Right ventricle myocardium superior (tissue), 1 donor: ENCODE measurements at places on chromosomes 2 and 18. TPM values are rescaled to one million over a fixed set of nuclear protein-coding genes. Genes with fewer than 3 reads are reported as not detected.

DNA sequence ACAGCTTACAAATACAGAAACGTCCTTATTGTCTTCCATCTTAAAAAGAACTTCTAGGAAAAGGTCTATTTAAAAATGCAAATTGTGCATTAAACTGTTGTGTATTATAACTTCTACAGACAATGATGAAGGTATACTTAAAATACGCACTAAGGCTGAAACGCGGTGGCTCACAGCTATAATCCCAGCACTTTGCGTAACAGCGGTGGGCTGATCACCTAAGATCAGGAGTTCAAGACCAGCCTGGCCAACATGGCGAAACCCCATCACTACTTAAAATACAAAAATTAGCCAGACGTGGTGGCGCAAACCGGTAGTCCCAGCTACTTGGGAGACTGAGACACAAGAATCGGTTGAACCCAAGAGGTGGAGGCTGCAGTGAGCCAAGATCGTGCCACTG is 4.9 kb downstream of the CUL3 start:
- DNase-seq = no peak

Gene PAIP2B
- 69.7 TPM for total RNA-seq

DNA sequence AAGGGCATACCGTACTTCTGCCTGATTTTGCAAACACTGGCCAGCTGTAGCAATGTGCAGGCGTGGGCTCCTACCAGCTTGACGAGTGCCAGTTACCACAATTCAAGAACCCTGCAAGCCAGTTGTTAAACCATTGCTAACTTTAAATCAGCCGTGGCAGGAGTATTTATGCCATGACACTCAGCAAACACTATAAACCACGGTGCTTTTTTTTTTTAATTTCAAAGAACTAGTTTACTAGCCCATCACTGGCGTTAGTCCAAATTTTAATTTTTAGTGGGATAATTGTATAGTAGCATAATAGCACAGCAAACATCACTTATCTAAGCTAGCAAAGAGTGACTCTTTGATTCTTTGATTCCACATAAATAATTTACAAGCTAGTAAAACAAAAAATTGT is 111.1 kb downstream of the COL4A4 start:
- no peak for DNase-seq

DNA sequence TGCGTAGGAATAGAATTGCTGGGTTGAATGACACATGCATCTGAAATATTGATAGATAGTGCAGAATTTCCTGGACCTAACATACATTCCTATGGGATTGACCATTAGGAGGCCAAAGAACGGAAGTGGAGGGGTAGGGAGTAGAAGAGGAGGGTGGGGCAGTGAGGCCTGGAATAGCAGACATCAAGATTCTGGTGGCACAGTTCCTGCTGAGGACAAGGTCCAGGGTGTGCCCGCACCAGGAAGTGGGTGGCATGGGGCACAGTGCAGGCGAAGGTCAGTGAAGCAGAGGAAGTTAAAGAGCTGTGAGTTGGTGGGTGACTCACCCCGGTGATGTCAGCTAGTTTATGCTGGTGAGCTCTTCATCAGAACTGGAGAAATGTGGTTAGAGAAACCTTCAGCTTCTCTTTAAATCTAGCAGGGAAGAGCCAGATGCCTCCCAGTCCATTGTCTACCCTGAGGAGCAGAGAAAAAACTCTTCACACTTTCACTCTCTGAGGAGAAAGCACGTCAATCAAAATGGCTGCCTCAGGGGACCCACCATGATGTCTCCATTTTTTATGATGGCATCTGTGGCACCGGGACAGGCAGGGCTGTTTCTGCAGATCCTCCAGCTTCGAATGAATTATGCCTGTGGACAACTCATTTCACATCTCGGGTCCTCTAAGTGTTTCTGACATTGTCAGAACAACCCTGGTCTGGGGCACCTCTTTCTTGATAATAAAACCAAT is 55.9 kb upstream of the CTLA4 start:
- DNase-seq = peak; percentile 77

- DNase-seq = no peak
These were observed 18.0 kb downstream of the RNF125 start for GRCh38 chr18:32036506-32037180.

GRCh38 chr2:190069936-190070696 is 7.6 kb upstream of the MSTN start:
- DNase-seq = no peak

GRCh38 chr2:113341191-113341869 is 62.6 kb upstream of the PAX8 start:
- no peak for DNase-seq

DNA sequence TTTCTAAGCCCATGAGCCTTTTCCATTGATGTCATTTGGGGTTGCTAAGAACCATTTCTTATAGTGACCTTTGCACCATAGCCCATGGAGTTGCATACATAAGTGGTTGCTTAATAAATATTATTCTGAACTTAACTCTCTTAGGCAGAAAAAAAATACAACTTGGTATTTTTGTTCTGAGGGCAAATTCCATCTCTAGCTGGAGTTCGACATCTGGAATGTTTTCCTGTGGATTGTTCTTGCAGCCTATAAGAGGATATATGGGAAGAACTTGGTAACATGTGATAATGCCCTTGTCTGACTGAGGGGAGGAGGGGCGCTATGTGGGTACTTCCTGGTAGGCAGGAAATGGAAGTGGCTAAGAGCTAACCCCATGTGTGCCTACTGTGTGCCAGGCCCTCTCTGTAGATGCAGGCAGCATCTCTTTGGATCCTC is 20.7 kb downstream of the IGFBP2 start:
- no peak for DNase-seq

DNA sequence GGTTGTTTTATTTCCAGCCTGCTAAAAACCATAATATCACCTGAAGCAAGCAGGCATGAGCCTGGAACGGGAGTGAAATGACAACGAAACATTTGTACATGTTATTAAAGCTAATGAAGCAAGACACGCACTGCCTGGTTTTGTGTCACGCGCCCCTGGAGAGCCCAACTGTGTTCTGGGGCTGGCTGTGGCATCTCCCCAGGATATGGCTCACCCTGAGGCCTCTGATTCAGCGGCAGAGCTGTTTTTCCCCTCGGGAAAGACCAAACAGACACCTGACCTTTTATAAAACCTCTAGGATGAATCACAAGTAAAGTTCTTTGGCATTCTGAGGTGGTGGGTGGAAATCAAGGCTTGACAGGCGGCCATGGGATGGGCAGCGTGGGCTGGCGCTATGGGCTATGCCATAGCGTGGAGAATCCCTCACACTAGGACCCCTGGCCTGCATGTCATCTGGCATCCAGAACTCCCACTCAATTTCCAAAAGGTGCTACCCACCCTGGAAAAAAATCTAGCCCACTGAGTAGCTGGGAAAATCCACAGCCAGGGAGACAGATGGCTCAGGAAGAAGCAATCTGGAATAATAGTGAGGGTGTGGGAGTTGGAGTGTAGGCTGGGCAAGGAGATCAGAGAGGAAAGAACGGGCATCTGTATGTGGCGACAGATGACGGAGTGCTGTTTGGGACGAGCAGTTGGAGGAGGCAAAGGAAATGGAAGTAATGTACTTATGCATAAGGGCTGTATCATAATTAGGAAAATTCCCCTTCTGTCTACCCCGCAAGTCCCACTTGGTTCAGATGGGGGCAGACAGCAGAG is 262.0 kb downstream of the AFF3 start:
- no peak for DNase-seq

Gene SIX3
- not detected for total RNA-seq

Gene LYPD1
- total RNA-seq = not detected

Gene UGT1A3
- not detected for total RNA-seq

Gene PNKD
- 72.9 TPM for total RNA-seq

GRCh38 chr2:210540900-210541289 is 15.5 kb upstream of the CPS1 start:
- DNase-seq = no peak

DNA sequence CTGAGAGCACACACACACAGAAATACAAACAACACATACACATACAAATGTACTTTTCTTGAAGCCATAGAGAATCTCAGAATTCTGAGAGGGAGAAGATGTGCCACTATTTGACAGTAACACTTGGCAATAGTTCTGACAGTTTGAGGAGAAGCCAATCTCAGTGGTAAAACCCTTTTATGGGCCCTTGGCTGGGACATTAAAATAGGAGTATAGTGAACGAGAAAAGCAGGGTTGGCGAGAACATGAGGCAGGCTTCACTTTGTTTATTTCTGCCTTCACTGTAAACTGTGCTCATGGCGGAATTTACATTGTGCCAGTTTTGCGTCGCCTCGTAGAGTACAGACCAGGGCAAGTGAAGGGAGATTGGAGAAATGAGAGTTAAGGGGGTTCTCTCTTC is 449.4 kb upstream of the POU3F3 start:
- DNase-seq = no peak

DNA sequence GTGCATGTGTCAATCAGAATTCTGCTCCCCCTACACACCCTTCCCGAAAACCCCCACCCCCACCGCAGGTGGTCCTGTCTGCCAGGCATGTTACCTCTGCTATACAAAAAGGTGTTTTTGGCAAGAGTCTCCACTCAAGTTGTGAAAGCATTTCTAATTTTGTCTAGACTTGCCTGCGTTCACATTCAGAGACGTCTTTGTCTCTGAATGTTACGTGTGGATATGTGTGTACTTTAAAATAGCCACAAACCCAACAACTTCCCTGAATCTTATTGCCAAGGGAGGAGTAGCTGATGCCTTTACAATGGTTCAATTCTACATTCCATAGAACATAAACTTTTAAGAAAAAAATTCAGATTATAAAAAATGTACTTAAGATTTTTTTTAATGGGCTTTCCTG is 66.6 kb downstream of the ITGA4 start:
- DNase-seq = no peak

Gene CLIP4
- 25.6 TPM for total RNA-seq

Gene KCNIP3
- 8.4 TPM for total RNA-seq

DNA sequence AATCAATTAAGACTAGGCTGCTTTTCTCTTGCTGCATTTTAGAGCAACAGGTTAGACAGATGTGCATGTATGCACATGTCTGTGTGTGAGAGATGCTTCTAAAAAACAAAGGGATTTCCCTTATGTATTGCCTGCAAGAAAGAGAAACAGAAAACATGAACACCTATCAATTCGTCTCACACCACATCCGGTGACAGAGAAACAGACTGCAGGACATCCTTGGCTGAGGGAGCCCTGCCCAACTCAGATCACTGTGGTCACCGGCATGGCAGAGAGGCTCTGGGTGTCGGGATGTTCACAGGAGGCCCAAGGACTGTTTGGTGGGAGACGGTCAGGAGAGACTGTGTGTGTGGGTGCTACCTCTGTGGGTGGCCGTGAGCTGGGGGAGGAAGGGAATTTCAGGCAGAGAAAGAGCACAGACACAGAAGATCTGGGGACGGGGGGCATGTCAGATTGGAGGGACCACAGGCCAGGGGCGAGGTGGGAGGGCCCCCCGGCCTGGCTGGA is 24.9 kb downstream of the FHL2 start:
- no peak for DNase-seq

DNA sequence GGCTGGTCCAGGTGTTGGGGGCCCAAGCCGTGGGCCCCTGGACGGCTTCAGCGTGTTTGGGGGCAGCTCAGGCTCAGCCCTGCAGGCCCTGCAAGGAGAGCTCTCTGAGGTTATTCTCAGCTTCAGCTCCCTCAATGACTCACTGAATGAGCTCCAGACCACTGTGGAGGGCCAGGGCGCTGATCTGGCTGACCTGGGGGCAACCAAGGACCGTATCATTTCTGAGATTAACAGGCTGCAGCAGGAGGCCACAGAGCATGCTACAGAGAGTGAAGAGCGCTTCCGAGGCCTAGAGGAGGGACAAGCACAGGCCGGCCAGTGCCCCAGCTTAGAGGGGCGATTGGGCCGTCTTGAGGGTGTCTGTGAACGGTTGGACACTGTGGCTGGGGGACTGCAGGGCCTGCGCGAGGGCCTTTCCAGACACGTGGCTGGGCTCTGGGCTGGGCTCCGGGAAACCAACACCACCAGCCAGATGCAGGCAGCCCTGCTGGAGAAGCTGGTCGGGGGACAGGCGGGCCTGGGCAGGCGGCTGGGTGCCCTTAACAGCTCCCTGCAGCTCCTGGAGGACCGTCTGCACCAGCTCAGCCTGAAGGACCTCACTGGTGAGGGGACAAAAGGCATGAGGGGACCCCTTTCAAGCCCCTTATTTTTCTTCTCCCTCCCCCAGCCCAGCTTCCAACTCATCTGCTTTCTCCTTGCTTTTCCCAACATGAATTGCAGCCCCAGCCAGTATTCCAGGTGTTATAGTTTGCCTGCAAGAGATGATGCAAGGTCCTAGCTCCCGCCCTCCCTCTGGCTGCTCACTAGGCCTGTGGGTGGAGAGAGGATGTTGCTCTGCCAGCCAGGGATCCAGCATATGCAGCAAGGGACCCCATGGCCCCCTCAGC is 2.9 kb upstream of the KHK start:
- peak; percentile 28 for DNase-seq

Gene RUFY4
- not detected for total RNA-seq

Gene EMILIN1
- total RNA-seq = 17.4 TPM

Gene ANKRD30B
- total RNA-seq = not detected

- no peak for DNase-seq
These were observed 6.2 kb upstream of the REV1 start for GRCh38 chr2:99496021-99496420.

- no peak for DNase-seq
These were observed 210.0 kb downstream of the RBM43 start for GRCh38 chr2:151051574-151052220.

DNA sequence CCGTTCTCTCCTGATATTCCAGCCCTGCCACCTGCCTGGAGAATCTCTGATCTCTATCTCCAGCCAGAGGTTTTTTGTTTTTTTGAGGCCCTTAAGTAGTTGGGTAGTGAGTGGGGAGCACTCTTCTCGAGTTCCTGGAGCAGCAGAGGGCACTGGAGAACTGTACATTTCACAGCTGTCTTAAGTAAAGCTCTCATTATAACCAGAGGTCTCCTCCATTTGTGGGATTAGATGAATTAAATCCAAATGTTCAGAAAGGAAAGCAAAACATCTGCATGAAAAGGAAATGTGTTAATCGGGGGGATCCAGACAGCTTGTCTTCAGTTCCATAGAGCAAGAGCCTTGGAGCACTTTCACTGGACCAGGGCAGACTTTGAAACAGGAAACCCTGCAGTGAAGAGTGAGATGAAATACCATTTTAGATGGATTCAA is 32.8 kb downstream of the AOX1 start:
- no peak for DNase-seq

- no peak for DNase-seq
These were observed 20.5 kb downstream of the UBE2F start for GRCh38 chr2:237987268-237987667.

Gene SMPD4
- 28.2 TPM for total RNA-seq

DNA sequence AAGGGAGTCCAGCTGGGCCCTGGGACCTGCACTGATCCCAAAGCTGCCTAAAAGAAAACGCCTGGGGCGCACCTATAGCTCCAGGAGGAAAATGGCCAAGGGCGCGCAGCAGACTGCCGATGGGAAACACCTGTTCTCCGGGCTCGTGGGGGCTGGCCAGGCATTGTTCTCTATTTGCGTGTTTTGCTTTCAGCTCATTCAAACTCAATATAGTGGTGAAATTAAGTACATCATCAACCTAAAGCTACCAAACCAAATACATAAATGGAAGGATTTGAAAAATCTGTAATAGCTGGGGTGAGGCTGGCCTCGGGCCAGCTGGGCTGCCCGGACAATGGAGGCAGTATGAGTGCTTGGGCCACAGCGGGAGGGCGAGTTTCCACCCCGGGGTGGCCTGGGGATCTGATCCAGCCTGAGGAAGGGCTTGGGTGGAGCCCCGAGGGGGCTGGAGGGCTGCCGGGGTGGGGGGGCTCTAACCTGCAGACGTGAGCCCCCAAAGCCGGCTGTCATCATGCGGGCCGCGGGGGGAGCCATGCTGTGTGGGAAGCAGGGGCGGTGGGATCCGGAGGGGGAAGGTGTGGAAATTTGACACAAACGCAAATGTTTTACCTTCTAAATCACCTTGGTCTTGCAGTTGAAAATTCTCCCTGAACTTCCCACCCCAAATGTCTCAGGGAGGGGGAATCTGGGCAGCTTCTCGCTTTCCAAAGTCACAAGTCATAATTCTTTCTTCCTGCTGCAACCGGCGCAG is 77.6 kb downstream of the ASB1 start:
- DNase-seq = no peak

Gene PRKD3
- total RNA-seq = 10.4 TPM
